ENCODE measurements at places on chromosomes 7 and 10.

DNA sequence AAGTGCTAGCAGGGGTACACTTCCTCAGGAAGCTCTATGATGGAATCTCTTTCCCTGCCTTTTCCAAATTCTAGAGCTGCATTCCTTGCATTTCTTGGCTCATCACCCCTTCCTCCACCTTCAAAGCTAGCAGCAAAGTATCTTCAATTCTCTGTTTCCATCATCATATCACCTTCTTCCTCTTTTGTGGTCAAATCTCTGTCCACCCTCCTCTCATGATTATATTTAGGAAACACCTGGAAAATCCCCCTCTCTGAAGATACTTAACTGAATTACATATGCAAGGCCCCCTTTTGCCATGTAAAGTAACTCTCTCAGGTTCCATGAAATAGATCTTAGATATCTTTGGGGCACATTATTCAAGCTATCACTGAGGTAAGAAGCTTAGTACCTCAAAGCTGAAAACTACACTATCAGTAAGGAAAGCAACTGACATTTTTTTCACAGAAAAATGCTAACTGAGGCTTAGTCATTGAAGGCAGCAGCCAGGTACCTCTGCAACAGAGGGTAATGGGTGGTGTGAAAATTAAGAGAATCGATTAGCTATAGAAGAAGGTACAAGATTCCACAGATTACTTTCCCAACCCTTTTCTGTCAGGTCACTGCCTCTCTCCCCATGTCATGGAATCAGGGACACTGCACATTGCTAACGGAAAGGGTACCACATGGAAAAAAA lies 197.3 kb downstream of the MACC1 start:
- DNase-seq, result no peak

- DNase-seq, result no peak
Observed at GRCh38 chr10:13120786-13121499, 21.0 kb downstream of the OPTN start.

GRCh38 chr7:41142904-41143473 lies 559.9 kb downstream of the INHBA start:
- DNase-seq, result no peak

DNA sequence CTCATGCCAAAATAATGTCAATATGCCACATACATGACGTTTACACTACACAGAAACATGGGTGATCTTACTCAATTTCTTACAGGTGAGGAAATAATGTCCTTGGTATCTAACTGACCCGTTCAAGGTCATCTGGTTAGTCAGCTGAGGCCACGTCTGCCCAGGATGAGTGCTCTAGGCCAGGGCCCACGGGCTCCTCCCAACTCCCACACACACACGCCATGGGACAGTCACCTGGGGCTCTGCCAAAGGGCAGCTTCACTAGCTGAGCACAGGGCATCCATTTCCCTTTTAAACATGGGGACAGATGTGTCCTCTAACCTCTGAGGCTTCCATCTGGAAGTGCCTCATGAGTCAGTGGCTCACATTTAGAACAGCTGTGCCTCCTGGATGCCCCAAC lies 123.9 kb downstream of the TNS3 start:
- DNase-seq, result peak; percentile 66

- DNase-seq, result no peak
Observed at GRCh38 chr7:137519181-137519691, 175.7 kb upstream of the PTN start.

DNA sequence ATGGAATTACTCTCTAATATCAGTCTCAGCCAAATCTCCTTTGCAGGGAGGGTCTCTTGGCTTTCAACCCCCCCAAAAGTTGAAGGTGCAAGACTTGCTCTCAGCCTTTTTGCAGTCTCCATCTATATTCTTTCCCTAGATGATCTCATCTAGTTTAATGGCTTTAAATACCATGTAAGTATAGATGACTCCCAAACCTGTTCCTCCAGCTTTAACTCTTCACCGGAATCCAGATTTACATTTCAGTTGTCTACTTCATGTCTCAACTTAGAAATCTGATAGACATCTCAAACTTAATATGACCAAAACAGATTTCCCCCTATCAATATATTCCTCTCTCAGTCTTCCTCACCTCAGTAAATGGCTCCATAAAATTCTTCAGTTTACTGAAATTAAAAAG lies 9.9 kb upstream of the TAS2R41 start:
- no peak for DNase-seq

GRCh38 chr7:102272075-102272916 lies 14.4 kb upstream of the SH2B2 start:
- peak; percentile 86 for DNase-seq

- no peak for DNase-seq
Observed at GRCh38 chr10:6843894-6844650, 264.0 kb upstream of the PRKCQ start.

GRCh38 chr10:120022357-120022756 lies 129.8 kb downstream of the SEC23IP start:
- peak; percentile 3 for DNase-seq

- DNase-seq, result no peak
Observed at GRCh38 chr7:23622506-23622925, 25.3 kb downstream of the CCDC126 start.

GRCh38 chr10:17923728-17924127 lies 28.0 kb upstream of the SLC39A12 start:
- DNase-seq, result peak; percentile 19

- DNase-seq, result peak; percentile 61
Observed at GRCh38 chr10:79220307-79220706, 127.0 kb upstream of the PPIF start.

- no peak for DNase-seq
Observed at GRCh38 chr10:71842422-71842821, 8.6 kb downstream of the PSAP start.

DNA sequence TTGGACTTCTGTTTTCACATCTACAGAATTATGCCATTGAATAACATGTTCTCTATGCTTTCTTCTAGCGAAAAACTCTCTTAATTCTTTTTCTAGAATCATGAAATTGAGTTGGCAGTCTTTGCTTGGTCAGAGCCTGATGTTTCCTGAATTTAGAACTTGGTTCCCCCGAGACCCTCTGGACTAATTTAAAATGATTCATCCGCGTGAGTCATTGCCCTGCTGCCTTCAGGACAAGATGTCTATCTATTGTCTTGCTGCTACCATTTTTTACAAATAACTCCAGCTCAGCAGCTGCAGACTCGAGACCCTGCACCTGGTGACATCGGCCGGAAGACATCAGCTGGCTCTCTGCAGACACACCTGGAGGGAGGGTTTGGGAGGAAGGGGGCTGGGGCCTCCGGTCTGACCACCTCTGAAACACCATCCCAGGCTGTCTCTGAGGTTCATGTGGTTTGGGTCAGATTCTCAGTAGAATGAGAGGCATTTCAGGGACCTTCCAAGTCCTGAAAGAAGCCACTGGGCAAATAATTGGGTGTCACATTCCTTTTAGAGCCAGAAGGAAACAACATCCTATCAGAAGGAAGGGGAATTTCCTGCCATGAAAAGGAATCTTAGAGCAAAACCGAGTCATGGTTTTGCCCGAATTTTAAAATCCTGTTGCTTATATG lies 20.9 kb upstream of the KLF6 start:
- peak; percentile 75 for DNase-seq

DNA sequence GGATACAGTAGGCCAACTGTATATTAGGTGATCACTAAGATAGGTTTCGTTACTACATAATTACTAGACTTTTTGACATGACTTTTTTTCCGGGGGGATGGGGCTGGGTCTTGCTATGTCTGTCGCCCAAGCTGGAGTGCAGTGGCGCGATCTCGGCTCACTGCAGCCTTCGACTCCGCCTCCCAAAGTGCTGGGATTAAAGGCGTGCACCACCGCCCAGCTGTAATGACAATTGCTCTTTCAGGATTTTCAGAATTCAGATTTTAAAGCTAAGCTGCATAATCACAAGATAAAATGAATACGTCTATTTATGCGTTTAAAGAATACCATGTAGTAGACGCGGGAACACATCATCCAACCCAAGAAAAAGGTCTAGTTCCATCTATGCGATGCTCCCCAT lies 982 bp downstream of the IDI1 start:
- peak; percentile 34 for DNase-seq

GRCh38 chr7:113731571-113731970 lies 187.2 kb downstream of the PPP1R3A start:
- no peak for DNase-seq

DNA sequence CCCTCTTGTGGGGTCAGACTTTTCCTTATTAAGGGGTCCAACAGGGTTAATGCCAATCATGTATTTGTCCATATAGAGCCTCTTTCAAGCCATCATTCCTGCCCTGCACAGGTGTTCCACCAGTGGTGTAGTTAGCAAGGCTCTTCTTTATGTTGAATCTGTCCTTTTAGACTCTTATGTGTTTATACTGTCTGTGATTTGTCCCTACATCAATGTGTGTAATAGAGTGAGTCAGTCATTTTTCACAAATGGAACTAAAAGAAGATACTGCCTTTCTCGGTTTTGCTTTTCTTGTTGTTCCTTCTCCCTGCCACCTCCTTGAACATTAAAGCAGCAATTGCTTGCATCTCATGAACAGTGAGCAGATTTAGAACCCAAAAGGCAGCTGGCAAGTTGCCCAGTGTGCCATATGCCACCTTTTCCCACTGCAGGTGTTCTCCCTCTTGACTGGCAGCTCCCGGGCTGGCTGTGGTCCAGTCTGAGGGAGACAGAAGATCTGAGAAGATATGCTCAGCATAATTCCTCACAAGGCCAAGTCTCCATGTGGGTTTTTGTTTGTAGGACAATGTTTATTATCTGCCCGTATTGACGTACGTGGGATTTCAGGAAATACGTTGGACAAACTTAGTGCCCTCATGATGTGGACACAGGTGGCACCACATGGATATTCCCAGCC lies 154.1 kb downstream of the LHFPL3 start:
- DNase-seq, result peak; percentile 3

DNA sequence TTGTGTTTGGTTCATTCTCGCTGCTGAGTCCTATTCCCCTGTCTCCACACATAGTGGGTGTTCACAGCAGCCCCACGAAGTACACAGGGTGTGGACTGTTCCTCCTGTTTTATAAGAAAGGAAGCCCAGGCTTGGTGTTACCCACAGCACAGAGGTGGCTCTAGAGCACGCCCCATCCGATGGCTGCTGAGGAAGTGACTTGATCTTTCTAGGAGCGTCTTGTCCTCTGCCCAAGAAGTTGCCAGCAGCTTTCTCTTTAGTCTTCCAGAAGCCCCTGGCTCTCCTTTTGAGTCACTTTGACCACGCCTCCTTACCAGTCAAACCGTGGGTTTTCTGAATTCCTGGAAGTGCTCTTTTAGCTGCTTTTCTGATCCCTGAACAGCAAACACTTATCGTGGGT lies 94.0 kb downstream of the GRK5 start:
- no peak for DNase-seq

GRCh38 chr7:140926021-140926817 lies 1.5 kb upstream of the BRAF start:
- no peak for DNase-seq

DNA sequence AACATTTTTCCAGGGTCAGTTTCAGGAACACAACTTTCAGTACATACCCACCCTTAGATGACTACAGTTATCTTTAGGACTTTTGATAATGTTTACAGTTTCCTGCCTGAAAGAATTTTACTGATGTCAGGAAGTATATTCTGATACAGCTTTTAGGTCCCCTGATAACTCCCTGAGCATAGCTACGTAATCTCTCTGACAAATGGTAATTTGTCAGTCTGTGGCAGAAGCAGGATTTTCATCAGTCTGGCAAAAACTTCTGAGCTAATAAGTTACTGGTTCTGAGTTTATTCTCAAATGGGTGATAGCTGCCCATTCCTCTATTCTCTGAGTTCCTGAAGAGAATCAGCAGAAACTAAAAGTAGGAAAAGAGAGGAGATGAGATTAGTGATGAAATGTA lies 270.1 kb upstream of the MTPN start:
- no peak for DNase-seq

DNA sequence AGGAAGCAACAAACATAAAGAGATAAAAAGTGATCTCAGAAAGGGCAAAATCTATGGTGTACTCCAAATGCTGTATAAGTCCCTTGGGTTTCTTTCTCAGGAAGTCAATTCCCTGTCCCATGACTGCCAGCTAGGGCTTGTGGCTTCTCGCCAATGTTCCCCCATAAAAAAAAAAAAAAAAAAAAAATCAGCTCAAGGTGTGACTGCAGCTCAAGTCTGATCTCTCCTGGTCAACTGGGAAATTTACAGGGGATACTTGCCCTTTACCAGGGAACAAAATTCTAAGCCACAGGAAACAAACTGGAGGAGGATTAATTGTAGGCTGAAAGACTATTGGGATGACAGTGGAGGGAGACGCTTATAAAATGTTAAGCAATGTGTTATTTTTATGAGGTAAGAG lies 76.0 kb downstream of the PCGF5 start:
- no peak for DNase-seq

DNA sequence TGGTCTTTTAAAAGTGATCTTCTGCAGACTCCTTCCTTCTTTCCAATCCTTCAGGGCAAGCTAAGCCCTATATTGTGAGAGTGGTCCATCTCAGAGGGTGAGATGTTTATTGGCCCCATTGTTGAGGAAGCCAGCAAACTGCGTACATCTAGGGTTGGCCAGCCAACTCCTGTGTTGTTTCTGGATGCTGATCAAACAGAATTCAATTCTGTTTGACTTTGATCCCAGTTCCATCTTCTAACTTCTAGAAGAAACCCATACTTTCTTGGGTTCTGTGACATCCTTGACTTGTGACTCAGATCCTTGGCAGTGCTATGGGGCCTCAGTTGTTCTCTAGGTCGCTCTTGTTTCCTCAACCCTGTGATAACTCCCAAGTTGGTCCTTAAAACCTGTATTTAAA lies 116.2 kb downstream of the LSMEM1 start:
- no peak for DNase-seq

GRCh38 chr7:45347804-45348203 lies 190.2 kb downstream of the RAMP3 start:
- DNase-seq, result peak; percentile 5

GRCh38 chr10:17212802-17213221 lies 11.3 kb upstream of the TRDMT1 start:
- DNase-seq, result no peak

DNA sequence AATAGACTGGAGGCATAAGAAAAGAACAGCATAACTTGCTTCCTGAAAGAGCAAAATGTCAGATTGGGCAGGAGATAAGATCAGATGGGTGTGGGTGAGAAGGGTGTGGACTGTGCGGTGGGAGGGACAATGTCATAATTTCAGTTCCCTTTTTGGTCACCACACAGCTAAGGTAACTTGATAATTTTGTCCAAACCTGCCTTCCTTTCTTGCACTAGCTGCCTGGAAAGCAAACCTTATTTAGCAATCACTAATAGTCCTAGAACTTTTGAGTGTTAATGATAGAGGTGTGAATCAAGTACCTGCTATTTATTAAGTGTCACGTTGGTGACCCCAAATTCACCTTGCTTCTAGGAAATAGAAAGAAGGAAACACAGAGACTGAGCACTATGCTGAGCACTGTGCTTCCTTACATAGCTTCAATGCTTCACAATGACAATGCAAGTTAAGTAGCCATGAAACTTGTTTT lies 72.4 kb upstream of the SP4 start:
- no peak for DNase-seq

GRCh38 chr7:129502708-129503685 lies 666 bp downstream of the SMKR1 start:
- DNase-seq, result no peak

DNA sequence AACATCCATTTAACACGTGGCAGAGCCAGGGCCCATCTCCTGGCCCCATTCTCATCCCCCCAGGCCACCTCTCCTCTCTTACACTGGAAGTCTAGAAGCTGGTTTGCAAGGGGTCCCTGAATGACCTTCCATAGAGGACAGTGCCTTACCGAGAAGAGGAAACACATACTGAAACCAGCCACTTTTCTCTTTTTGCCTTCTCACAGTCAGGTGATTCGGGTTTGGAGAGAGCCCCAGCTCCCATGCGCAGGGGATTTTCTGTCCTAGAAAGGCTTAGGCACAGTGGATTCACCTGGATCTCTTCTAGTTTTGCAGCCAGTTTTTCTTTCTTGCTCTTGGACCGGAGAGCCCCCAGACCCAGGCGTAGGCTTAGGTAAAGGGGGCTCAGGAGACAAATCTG lies 334.1 kb upstream of the C7orf33 start:
- no peak for DNase-seq

Measured in tongue (tissue), 3 donors.